ENCODE measurements at places on chromosomes 11 and 22.

- DNase-seq, result no peak
Observed at GRCh38 chr11:16280256-16280682, 76.1 kb downstream of the SOX6 start.

DNA sequence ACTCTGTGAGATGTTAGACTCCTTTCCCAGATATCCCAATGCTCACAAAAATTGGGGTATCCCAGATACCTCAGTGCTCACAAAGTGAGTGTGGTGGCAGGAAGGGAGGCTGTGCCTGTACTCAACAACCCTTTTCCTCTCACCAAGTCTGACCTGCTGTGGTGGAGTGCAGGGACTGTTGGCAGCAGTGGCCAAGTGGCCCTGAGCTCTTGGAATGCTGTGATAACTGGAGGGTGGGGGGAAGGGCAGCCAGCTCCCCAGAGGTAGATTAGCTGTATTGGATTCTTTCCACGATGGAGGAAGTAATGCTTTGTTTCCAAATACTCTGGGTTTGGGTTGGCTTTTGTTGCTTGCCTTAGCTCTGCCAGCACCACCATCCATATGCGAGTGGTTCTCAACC lies 46.0 kb upstream of the OR9Q1 start:
- no peak for DNase-seq

GRCh38 chr22:44305888-44306287 lies 6.9 kb downstream of the SHISAL1 start:
- DNase-seq, result no peak

DNA sequence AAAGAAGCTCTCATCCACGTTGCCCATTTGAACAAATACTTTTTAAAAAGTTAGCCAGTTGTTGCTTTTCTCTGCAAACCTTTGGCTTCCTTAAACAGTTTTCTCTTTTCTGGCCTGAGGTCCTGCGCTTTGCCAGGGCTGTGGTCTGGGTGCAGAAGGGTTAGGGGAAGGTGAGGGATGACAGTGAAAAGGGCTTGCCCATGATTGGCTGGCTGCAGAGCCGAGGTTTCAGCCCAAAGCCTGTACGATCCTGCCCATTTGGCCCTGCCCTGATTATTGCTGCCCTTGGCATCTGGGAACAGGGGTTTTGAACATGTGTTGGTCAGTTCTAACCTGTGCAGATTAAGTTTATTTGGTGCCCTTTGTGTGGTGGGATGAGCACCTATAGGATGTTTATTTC lies 1.5 kb downstream of the INCENP start:
- no peak for DNase-seq

DNA sequence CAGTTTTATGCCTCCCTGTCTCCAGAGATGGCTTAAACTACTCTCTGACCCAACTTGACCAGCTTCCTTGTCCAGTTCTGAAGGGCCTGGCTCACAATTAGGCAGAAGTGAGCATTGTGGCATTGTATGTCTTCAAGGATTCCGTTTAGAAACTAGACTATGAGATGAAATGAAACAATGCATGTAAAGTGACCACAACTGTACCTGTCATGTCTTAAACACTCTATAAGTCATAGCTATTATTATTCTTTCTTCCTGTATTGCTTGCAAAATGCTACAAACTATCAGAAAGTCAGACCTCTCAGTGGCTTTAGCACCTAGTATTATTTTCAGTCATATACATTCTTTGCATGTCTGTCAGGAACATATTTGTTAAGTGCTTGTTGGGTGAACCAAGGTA lies 127.9 kb upstream of the MTMR2 start:
- no peak for DNase-seq

Measured in cerebellar nuclear complex (tissue), 1 donor.